ENCODE measurements at places on chromosomes 6 and 20.

GRCh38 chr20:33654680-33655161 is 7.4 kb upstream of the C20orf144 start:
- DNase-seq = no peak

DNA sequence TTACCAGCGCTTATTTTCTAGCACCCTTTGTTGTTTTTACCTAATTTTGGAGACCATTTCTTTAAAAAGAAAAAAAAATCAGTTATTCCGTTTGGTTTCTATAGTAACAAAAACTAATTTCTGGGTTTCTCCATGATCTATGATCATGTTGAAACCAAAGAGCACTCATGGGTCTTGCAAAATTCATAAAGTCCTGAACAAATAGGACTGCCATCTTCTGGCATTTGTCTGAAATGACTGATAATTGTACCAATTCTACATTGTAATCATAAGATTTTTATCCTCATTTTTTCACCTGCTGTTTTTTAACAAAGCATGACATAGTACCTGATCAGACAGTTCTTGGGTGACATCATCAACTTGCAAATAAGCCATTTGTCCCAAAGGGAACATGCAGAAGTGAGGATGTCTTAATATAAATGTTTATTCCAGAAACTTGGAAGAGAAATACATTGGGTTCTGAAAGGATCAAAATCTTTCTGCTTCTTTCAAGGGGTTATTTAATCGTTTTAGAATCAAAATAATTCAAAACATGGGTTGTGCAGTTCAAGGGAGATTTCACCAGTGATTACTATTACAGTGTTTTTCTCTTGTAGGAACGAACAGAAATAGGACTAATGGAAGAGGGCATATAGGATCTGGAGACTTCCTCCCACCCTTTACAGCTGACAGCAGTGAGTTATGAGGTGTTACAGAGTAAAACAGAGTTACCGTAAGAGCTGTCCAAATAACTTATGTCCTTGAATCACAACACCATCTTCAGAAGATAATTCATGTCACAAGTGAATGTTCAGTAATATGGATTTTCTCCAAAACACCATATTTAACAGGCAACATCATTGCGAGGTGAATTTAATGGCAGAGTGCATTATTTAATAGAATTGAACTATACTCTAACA is 87.1 kb upstream of the GJE1 start:
- DNase-seq = peak; percentile 32

DNA sequence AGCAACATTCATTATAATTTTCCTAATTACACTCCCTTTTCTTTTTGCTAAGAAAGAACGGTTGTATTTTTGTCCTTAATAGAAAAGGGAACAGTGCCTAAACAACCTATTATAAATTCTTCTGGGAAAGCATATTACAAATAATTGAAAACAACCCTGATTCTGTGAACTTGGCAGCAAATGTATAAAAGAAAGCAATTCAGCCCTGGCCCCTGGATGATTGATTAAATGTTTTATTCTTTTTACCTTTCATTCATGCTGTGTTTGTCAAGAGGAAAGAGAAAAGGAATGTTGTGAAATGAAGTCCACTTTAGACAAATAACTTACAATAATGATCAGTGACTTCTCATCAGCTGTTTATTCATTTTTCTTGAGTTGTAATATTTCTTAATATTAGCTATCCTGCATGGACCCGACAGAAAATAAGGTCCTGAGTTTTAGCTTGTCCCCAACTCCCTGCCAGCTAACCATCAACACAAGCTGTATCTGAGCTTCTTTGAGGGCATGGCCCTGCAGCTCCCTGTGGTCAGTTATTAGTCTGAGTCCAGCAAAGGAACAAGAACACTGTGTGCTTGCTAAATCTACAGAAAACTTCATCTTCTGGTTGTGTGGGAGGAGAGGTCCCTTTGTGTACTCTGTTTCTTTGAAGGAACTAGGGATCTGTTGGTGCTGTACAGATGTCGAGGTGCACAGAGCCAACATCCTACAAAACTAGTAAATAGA is 248.2 kb downstream of the LAMA2 start:
- DNase-seq = no peak

GRCh38 chr20:9427430-9428291 is 86.7 kb upstream of the LAMP5 start:
- DNase-seq = no peak

GRCh38 chr6:168388641-168389633 is 52.0 kb upstream of the SMOC2 start:
- no peak for DNase-seq

DNA sequence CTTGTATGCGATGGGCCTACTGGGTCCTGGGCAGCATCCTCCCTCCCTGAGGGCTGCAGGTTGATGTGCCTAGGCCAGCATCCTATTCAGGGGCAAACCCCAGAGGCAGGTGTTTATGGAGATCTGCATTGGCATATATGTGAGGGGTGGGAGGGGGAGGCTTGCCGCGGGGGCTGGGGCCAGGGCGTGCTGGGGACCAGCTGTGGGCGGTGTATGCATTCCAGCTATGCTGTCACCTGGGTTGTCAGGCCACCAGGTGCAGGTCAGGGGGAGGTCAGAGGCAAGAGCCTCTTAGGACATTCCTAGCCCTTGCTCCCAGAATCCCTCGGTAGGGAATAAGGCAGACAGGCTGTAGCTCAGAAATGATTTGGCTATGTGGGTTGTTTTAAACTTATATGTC is 11.9 kb downstream of the FOXA2 start:
- DNase-seq = no peak

- DNase-seq = peak; percentile 43
These were observed 674 bp downstream of the NRSN1 start for GRCh38 chr6:24126586-24127192.

- peak; percentile 86 for DNase-seq
These were observed 253.1 kb downstream of the ADGB start for GRCh38 chr6:146851837-146852236.

GRCh38 chr6:165439928-165440554 is 130.6 kb upstream of the C6orf118 start:
- no peak for DNase-seq

GRCh38 chr6:114007516-114007915 is 36.6 kb upstream of the HDAC2 start:
- no peak for DNase-seq

DNA sequence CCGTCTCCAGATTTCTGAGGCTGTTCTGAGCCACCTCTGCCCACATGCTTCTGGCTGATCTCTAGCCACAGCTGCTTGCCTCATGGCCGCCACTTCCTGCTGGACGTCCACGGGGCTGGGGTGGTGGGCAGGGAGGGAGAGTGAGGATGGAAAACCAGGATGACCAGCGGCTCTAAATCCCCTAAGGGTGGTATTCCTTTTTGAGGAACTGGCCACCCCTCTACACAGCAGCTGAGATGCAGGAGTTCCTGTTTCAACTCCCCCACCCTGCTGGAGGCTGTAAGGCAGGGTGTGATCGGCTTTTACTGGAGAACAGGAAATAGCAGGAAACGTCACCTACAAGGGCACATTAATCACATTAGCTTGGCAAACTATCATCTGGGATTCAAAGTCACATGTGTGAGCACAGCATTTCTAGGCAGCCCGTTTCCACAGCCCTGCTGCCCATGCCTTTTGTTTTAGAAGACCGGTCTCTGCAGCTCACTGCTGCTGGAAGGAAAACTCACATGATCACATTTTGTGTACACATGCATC is 181.6 kb upstream of the ECI2 start:
- peak; percentile 91 for DNase-seq

- DNase-seq = no peak
These were observed 11.2 kb downstream of the ZBTB2 start for GRCh38 chr6:151379933-151380847.

DNA sequence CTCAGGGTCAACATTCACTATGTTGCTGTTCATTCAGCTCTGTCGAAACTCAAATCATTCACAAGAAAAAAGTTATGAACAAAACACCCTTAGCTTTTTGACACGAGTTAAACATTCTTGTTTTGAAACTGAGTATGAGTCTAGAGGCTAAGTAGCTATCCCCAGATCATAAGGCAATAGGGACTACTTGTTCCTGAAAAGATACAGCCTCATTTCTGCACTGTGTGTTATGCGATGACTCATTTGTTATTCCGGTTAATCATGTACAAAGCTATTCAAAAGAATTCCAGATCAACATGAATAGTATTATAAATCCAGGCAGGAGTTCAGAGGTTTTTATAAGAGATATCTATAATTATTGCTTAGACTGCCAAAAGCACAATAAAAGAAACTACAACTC is 908.0 kb downstream of the QKI start:
- DNase-seq = peak; percentile 10

DNA sequence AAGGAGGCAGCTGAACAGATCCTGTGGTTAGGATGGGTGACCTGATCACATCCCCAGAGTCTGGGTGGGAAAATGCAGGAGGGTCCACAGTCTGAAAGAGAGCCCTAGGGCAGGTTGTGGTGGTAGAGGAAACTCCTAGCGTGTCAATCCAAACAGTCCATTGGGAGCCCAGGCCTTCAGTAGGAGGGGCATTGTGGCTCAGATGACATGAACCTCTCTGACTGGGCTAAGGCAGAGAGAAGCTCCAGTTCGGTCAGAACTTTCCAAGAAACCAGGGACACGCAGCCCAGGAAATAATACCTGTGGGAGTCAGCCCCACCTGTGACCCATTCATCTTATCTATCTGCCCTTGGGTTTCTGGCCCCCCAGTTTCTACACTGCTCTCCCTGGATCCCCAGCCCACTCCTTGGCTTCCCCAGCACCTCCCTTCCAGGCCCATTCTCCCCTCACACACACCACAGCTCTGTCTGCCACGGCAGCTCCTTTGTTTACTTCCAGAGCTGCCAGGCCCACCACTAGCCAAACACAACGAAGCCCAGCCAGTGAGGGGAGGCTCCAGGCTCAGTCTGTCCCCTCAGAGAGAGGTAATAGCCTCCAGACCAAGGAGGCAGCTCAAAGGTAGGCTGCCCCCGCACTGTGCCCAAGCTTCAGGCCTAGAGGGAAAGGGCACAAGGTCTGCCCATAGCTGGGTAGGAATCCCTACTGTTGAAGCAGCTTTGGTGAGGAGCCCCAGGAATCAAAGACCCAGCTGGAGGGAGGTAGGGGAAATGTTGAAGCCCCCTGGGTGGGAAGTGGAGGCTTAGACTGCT is 6.2 kb downstream of the GDF5 start:
- DNase-seq = no peak

- no peak for DNase-seq
These were observed 120.0 kb upstream of the RREB1 start for GRCh38 chr6:6987749-6988148.

- no peak for DNase-seq
These were observed 9.9 kb upstream of the KIF25 start for GRCh38 chr6:167987396-167988153.

GRCh38 chr20:36572701-36573102 is 695 bp upstream of the TGIF2 start:
- DNase-seq = peak; percentile 55

DNA sequence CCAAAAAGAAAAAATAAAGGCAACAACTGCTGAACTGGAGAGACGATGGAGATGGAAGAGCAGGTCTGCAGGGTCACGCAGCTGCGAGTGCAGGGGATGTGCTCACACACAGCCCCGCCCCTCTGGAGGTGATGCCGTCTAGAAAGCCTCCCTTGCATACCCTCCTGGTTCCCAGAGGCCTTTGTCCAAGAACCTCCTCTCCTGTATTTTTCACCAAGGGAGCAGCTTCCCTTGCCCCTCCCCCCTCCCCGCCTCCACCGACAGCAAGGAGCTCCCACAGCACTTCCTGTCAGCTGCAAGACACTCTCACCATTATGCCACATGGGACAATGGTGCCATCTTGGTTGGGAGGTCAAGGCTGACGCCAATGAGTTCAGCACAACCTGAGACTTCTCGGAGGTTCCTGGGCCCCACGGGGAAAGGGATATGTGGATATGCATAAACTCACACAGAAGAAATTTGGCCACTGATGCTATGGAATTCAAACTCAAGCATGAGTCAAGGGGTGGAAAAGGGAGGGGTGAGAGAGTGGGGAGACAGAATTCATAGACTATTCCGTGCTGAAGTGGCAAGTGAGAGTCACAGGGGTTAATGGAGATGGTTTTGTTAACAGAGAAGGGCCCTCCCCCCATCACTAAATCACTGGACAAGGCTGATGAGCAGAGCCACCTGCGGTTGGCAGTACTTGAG is 132.9 kb downstream of the SCML4 start:
- peak; percentile 80 for DNase-seq
